ENCODE measurements at places on chromosomes 12 and 14. TPM values are rescaled to one million over a fixed set of nuclear protein-coding genes. Genes with fewer than 3 reads are reported as not detected.
A peak's percentile ranks its signal among the peaks of the same experiment; 100 is the strongest.

RASAL1 gene
- total RNA-seq: 0.35 TPM

PROX2 gene
- total RNA-seq: not detected

C12orf54 gene
- not detected for total RNA-seq

KRT78 gene
- not detected for total RNA-seq

ARHGDIB gene
- total RNA-seq: 1,463 TPM

TAS2R7 gene
- total RNA-seq: not detected

RNASE3 gene
- total RNA-seq: not detected

GRCh38 chr12:107236824-107237511 lies 143.6 kb upstream of the CRY1 start:
- H3K27me3 ChIP-seq: peaks cover 28% of the 10 kb centered on the region
- H3K4me3 ChIP-seq: no peak overlapping the region
- H3K36me3 ChIP-seq: no peaks in the 10 kb centered on the region
- DNase-seq: no peak
- peaks cover 6% of the 10 kb centered on the region for H3K4me1 ChIP-seq

DNA sequence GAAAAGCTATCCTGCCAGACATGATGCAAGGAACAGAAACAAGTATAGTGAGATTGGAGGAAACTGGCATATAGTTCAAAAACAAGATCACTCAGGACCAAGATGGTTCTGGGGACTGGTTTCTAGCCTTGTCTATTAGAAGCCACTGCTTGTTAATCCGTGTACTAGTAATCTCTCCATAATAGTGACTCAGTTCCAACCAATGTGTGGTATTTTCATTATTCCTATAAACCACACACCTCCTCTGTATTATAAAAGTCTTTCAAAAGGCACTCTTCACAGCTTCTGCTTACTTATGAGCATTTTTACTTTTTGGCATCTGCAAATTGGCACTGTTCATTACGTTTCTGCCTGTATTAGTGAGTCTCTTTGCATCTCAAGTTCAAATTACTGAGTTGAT lies 140.3 kb downstream of the SLC6A15 start:
- H3K4me3 ChIP-seq: no peak overlapping the region
- no peaks in the 10 kb centered on the region for H3K36me3 ChIP-seq
- H3K27me3 ChIP-seq: no peaks in the 10 kb centered on the region
- DNase-seq: no peak
- H3K27ac ChIP-seq: no peak overlapping the region
- no peaks in the 10 kb centered on the region for H3K4me1 ChIP-seq

DNA sequence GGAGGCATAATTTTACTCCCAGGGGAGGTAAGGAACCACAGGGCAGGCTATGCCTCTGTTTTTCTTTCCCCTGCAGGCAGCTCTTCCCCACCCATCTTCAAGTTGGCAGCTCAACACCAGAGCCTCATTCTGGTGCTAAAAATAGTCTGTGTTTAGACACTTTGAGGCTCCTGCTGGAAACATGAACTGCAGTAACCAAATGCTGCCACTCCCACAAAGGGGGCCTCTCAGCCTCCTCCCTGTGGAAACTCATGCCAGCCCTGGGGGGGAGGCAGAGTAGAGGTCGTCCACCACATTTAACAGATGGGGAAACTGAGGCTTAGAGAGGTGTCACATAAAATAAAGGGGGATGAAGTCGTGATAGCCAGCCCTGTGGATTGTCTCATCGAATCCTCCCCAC lies 61.4 kb downstream of the WSCD2 start:
- no peak for DNase-seq
- H3K4me3 ChIP-seq: no peak overlapping the region

- H3K27me3 ChIP-seq: no peaks in the 10 kb centered on the region
- H3K4me1 ChIP-seq: no peaks in the 10 kb centered on the region
- H3K27ac ChIP-seq: no peak overlapping the region
- DNase-seq: no peak
Observed at GRCh38 chr12:129961856-129962255, 58.0 kb upstream of the TMEM132D start.

GRCh38 chr14:74476107-74476506 lies 17.0 kb downstream of the NPC2 start:
- no peak overlapping the region for H3K4me3 ChIP-seq
- DNase-seq: no peak
- H3K27me3 ChIP-seq: no peaks in the 10 kb centered on the region
- H3K36me3 ChIP-seq: peaks cover 5% of the 10 kb centered on the region
- H3K4me1 ChIP-seq: no peaks in the 10 kb centered on the region

- H3K27me3 ChIP-seq: no peaks in the 10 kb centered on the region
- no peak overlapping the region for H3K4me3 ChIP-seq
- H3K27ac ChIP-seq: no peak overlapping the region
Observed at GRCh38 chr12:115323223-115323905, 639.4 kb upstream of the TBX3 start.

GRCh38 chr14:104106471-104106991 lies 21.0 kb downstream of the ASPG start:
- H3K27me3 ChIP-seq: no peaks in the 10 kb centered on the region
- H3K27ac ChIP-seq: no peak overlapping the region
- no peak overlapping the region for H3K4me3 ChIP-seq
- no peaks in the 10 kb centered on the region for H3K36me3 ChIP-seq
- no peaks in the 10 kb centered on the region for H3K4me1 ChIP-seq

DNA sequence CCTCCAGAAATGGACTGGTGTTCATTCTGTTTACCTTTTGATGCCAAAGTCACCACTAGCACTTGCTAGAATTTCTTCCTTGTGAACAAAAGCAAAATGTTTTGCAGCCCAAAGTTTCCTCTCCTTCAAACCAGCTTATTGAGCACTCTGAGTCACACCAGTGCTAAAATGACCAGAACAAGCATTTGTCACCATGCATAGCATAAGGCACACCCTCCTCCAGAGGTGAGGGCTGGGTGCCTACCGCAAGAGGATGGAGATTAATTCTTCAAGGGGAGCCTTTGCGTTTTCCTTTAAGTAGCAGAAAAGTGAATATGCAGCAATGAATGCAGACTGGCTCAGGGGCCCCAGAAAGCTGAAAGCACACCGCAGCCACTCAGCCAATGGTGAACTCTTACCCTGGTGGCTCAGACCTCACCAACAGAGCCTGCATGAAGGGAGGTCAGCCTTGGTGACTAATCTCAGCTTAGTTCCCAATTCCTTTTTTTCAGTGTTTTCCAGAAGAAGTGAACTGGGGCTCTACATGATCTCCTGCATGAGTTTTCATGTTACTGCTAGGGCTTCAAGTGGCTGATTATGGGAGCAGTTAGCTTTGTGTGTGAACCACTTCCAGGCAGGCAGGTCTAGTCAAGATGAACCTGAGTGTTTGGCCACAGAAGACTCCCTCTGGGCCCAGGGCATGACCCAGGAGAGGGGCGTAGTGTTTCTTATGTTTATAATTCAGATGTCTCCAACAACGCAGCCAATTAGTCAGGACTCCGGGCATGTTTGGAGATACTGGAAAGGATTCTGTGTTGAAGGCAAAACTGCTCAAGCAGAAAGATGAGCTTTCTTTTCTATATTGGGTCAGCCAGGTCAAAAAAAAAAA lies 96.3 kb downstream of the PAX9 start:
- H3K27me3 ChIP-seq: no peaks in the 10 kb centered on the region
- no peak for DNase-seq
- no peaks in the 10 kb centered on the region for H3K4me1 ChIP-seq
- H3K27ac ChIP-seq: no peak overlapping the region
- H3K4me3 ChIP-seq: no peak overlapping the region
- no peaks in the 10 kb centered on the region for H3K36me3 ChIP-seq

GRCh38 chr14:32662211-32662610 lies 276.5 kb upstream of the NPAS3 start:
- no peak overlapping the region for H3K27ac ChIP-seq
- H3K4me1 ChIP-seq: no peaks in the 10 kb centered on the region
- DNase-seq: no peak

GRCh38 chr14:91722386-91722785 lies 9.5 kb downstream of the CATSPERB start:
- no peak overlapping the region for H3K4me3 ChIP-seq
- no peaks in the 10 kb centered on the region for H3K4me1 ChIP-seq
- H3K36me3 ChIP-seq: no peaks in the 10 kb centered on the region
- no peak for DNase-seq
- no peak overlapping the region for H3K27ac ChIP-seq
- H3K27me3 ChIP-seq: no peaks in the 10 kb centered on the region

DNA sequence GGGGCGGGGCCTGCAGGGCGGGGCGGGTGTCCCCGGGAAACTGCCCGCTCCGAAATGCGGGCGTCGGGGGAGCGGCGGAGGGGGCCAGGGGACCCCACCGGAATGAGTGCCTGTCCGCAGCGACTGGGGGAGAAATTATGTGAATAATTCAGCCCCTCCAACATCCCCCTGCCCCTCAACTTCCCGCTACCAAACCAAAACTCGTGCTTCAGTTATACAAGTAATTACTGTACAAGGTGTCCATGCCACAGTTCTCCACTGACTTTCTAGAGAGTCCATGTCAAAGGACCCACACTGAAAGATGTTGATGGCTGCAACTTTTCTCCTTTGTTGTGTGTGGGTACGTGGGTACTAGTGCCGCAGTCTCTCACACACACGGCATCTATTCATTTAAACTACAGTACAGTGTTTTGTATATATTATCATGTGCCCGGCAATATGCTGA lies 414 bp upstream of the CDK17 start:
- H3K4me3 ChIP-seq: peak overlapping the region; percentile 94
- no peak for DNase-seq
- H3K27ac ChIP-seq: peak overlapping the region; percentile 94
- H3K27me3 ChIP-seq: no peaks in the 10 kb centered on the region

- no peak for DNase-seq
- H3K27ac ChIP-seq: no peak overlapping the region
- peaks cover 2% of the 10 kb centered on the region for H3K27me3 ChIP-seq
- no peaks in the 10 kb centered on the region for H3K36me3 ChIP-seq
- H3K4me1 ChIP-seq: no peaks in the 10 kb centered on the region
- H3K4me3 ChIP-seq: no peak overlapping the region
Observed at GRCh38 chr12:105922670-105923102, 216.1 kb downstream of the NUAK1 start.

DNA sequence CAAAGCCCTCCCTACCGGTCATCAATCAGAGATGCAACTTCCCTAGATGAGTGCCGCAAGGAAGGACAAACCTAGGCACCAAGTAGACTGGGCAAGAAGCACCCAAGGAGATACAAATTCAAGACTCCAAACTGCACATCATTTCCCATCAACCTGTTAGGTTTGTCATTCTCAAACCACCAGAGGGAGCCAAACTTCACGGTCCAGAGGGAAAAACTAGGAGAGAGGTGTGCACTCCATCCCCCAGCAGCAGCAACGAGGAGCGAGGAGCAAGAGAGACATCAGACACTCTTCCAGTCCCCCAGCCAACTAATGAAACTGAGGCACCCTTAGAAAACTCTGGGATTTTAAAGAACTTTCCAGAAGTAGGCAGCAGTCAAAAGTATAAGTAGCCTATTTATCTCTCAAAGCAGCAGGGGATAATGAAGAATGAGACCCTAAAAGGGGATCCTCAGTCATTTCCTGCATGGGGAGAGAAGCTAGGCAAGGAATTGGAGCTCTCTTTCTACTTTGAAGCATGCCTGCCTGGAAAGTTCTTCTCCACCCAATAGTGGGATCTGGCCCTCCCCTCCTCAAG lies 37.0 kb upstream of the NT5DC3 start:
- peaks cover 1% of the 10 kb centered on the region for H3K27me3 ChIP-seq
- peaks cover 21% of the 10 kb centered on the region for H3K4me1 ChIP-seq
- DNase-seq: peak; percentile 63

All from activated CD4-positive, alpha-beta memory T cell treated with anti-CD3 and anti-CD28 coated beads, Interleukin-2, amount 10 ng/mL, durations not matched to agents 7 days and 5 days (primary cell).